T-helper 17 cell (primary cell): ENCODE measurements at places on chromosomes 4 and X. TPM values are rescaled to one million over a fixed set of nuclear protein-coding genes. Genes with fewer than 3 reads are reported as not detected.
A peak's percentile ranks its signal among the peaks of the same experiment; 100 is the strongest.

Gene SPOCK3
- not detected for total RNA-seq

DNA sequence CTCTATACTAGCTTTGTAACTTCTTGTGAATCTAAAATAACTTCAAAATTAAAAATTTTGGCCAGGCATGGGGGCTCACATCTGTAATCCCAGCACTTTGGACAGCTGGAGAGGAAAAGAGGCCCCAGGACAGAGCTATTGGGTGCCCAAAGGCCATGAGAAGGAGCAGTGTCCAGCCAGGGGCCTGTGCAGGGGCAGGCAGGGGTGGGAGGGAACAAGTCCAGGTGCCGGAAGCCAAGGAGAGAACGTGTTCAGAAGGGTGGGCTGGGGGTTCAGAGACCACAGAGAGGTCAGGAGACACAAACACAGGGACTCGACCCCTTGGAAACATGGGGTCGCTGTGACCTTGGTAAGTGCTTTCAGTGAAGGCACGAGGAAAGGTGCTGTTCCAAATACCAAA, 138.9 kb downstream of the EVC2 start:
- no peaks in the 10 kb centered on the region for H3K4me1 ChIP-seq
- no peak overlapping the region for H3K27ac ChIP-seq
- no peak overlapping the region for H3K4me3 ChIP-seq
- no peaks in the 10 kb centered on the region for H3K27me3 ChIP-seq
- DNase-seq = no peak
- H3K36me3 ChIP-seq = no peaks in the 10 kb centered on the region

GRCh38 chr4:34181891-34182290, 2062.4 kb downstream of the ARAP2 start:
- DNase-seq = no peak
- no peak overlapping the region for H3K4me3 ChIP-seq
- H3K27ac ChIP-seq = no peak overlapping the region
- no peaks in the 10 kb centered on the region for H3K36me3 ChIP-seq
- H3K27me3 ChIP-seq = no peaks in the 10 kb centered on the region

- no peak overlapping the region for H3K4me3 ChIP-seq
- H3K27ac ChIP-seq = no peak overlapping the region
- no peak for DNase-seq
- no peaks in the 10 kb centered on the region for H3K4me1 ChIP-seq
- H3K27me3 ChIP-seq = peaks cover 21% of the 10 kb centered on the region
These were observed 70.3 kb upstream of the EMCN start for GRCh38 chr4:100588076-100588475.

DNA sequence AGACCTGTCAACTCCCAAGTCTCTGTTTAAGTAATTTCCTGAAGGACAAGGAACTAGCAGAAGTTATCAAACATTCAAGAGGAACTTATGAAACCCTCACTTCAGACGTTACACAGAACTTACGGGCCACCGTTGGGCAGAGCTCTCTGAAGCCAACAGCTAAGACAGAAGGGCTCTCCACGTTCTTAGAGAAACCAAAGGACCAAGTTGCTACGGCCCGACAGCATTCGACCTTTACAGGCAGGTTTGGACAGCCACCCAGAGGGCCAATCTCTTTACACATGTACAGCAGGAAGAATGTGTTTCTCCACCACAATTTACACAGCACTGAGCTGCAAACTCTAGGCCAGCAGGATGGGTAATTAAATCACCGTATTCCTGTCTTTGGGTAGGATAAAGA, 705.1 kb upstream of the GRID2 start:
- H3K36me3 ChIP-seq = no peaks in the 10 kb centered on the region
- H3K27ac ChIP-seq = no peak overlapping the region
- no peaks in the 10 kb centered on the region for H3K27me3 ChIP-seq
- H3K4me1 ChIP-seq = no peaks in the 10 kb centered on the region

DNA sequence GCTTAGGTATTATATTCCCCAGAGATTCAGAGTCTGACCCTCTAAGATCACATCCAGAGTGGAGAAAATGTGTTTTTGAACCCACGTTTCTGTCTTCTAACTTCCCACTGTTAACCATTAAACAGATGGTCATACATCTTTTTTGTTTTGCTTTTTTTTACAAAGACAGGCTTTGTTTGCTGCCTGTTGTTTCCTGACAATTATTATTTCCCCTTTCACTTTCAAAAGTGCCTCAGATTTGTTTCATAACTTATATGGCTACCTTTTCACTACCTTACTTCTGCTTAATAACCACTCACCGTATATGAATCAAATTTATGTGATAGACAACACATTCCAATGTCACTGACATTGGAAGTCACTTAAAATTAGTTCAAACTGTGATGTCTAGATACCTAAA, 142.2 kb downstream of the HS3ST1 start:
- H3K36me3 ChIP-seq = no peaks in the 10 kb centered on the region
- H3K27me3 ChIP-seq = no peaks in the 10 kb centered on the region
- DNase-seq = no peak
- H3K4me1 ChIP-seq = peaks cover 4% of the 10 kb centered on the region
- H3K4me3 ChIP-seq = no peak overlapping the region
- H3K27ac ChIP-seq = no peak overlapping the region

DNA sequence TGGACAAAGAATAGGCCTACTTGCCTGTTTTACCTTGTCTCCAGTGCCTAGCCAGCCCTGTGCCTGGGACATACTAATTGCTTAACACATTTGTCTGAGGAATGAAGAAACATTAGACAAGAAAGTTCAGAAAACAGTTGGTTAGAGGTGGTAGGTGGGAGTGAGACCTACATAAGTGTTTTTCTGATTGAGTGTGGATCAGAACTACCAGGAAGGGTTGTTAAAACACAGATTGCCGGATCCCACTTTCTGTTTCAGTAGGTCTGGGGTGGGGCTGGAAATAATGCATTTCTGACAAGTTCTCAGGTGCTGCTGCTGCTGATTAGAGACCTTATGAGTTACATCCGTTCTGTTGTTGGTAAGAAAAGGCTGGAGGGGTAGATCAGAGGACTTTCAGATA, 5.7 kb upstream of the JADE1 start:
- peak overlapping the region; percentile 5 for H3K27ac ChIP-seq
- no peaks in the 10 kb centered on the region for H3K36me3 ChIP-seq
- peaks cover 8% of the 10 kb centered on the region for H3K4me1 ChIP-seq
- H3K4me3 ChIP-seq = peak overlapping the region; percentile 3

DNA sequence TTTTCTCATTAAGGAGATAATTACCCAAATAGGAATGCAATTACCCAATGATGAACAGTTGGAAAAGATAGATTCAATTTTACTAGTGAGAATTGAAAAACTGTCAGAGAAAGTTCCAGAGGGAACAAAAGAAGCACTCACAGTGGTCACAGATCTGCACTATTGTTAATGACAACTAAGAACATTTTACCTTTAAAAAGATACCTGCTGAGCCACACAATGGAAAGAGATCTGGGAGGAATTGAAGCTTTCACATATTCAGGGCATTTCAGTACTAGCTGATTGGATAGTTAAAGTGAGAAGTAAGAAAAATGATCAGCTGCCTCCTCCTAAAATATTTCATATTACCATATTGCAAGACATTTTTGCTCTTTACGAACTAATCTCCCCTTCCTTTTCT, 1822.2 kb downstream of the STIM2 start:
- H3K36me3 ChIP-seq = no peaks in the 10 kb centered on the region
- DNase-seq = no peak
- H3K27ac ChIP-seq = no peak overlapping the region
- no peaks in the 10 kb centered on the region for H3K27me3 ChIP-seq
- H3K4me1 ChIP-seq = no peaks in the 10 kb centered on the region

- H3K4me1 ChIP-seq = no peaks in the 10 kb centered on the region
- DNase-seq = no peak
- H3K36me3 ChIP-seq = peaks cover 10% of the 10 kb centered on the region
- no peak overlapping the region for H3K27ac ChIP-seq
- H3K27me3 ChIP-seq = no peaks in the 10 kb centered on the region
These were observed 15.3 kb upstream of the UBA1 start for GRCh38 chrX:47178337-47178736.
